ENCODE measurements at places on chromosomes 3 and 15. TPM values are rescaled to one million over a fixed set of nuclear protein-coding genes. Genes with fewer than 3 reads are reported as not detected.

Gene SH3GL3
- 0.67 TPM for total RNA-seq

Gene GOLGA8G
- not detected for total RNA-seq

Gene DENND4A
- total RNA-seq: 6.5 TPM

Gene PLCL2
- 5.7 TPM for total RNA-seq

Gene CYP11A1
- not detected for total RNA-seq

Gene SEMA3G
- 0.31 TPM for total RNA-seq

Gene MITF
- total RNA-seq: 8.4 TPM

Gene FBXO40
- not detected for total RNA-seq

Gene MEX3B
- 5.2 TPM for total RNA-seq

Gene LIPC
- 0.11 TPM for total RNA-seq

Gene MYL3
- not detected for total RNA-seq

Gene CMTM8
- 10.5 TPM for total RNA-seq
